ENCODE measurements at places on chromosomes 16 and 17.

DNA sequence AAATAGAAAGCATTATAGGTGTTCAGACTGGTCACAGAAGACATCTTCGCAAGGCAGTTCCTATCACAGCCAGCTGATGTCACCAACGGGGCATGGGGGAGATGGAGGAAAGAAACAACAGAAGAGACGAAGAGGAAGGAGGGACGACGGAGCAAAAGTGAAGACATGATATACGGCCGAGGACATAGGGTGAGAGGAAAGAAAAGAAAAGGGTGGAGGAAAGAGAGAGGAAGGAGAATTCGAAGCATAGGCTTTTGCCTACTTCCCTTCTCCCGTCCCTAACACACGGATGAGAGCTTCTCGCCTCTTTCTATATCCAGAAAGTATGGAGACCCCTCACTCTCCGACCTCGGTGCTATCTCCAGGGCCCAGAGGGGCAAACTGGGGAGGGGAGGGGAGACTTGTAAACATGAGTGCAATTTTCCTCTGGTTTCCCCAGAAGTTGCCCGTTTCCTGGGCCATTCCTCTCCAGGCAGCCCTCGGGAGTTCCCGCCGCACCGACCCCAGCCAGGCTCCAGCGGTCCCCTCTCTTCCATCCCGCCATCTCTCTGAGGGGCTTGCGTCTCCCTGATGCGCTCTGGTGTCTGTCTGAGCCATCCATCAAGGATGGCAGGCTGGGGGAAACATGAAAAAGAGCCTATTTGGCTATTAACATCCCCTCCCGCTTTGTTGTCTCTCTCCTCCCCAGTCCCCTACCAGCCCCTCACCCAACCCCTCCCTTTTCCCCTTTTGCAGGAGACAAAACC, 26.0 kb downstream of the COPZ2 start:
- DNase-seq, result peak; percentile 94

- no peak for DNase-seq
These were observed 113.4 kb upstream of the RCVRN start for GRCh38 chr17:10018461-10018891.

DNA sequence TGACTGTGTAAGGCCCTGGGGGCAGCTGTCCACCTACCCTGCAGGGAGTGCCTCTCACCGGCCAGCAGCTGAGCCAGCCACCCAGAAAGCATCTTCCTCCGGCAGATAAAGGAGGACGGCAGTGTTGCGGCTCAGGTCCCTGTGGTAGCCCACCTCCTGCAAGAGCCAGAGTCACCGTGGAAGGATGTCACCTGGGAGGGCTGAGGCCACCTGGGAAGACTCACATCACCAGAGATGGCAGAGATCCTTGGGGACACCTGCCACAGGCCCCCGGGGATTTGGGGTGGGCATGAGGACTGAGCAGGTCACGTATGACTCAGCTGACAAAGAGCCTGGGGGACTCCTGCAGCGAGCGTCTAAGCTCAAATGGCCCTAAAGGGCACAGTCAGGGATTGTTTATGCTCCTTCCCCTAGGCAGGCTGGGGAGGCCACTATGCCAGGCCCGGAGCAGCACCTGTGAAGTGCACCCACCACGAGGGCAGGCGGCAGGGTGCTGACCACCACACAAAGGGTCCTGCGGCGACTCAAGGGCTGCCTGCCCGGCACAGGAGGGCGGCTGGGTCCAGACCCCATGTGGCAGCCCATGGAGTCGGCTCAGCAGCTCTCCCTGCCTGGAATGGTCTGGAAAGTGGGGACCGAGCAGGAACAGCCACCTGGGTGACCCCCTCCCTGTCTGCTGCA, 44.1 kb downstream of the TNFRSF13B start:
- peak; percentile 1 for DNase-seq

GRCh38 chr17:67246653-67247415, 1.8 kb upstream of the HELZ start:
- peak; percentile 64 for DNase-seq

GRCh38 chr16:3045758-3046640, at the start of gene MMP25:
Gene MMP25 (plus strand): TSS chr16:3046561. CDS start chr16:3046918, 357 bp downstream.
- DNase-seq, result peak; percentile 64

GRCh38 chr17:11340803-11341202, 99.8 kb downstream of the SHISA6 start:
- no peak for DNase-seq
